ENCODE measurements at places on chromosomes 5 and 9.

DNA sequence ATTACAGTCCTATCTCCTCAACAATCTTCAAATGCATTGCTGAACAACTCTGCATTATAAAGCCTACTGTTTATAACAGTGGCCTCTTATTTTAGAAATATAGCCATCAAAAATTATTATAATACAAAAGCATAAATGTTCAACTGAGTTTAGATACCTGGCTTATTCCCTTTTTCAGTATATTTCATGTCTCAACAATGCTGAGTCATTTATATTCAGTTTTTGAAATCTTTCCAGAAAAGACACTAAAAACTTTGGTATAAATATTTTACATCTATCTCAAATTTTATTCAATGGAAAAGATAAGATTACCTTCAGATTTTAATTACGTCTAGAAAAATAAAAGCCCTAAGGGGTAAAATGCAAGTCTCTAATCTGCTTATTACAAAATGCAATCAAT lies 37.9 kb downstream of the LURAP1L start:
- DNase-seq = no peak

GRCh38 chr5:61758711-61759110 lies 426.7 kb downstream of the ZSWIM6 start:
- DNase-seq = no peak

DNA sequence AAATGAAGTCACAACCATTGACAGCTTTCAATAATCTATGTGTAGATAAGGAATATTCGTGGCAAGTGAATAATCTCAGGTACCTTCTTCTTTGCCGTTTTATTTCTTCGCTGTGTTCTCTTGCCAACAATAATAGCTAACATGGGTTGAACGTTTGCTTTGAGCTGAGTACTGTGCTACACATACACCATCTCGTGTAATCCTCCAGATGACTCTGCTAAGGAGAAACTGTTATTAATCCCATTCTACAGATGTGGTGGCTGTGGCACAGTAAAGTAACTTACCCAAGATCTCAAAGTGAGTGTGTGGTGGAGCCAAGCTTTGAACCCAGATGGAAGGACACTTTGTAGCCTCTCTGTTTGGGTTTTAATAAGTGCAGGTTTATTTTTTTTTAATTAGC lies 179.7 kb downstream of the C9orf152 start:
- no peak for DNase-seq

- no peak for DNase-seq
Observed at GRCh38 chr5:150429410-150429873, 16.7 kb upstream of the CD74 start.

DNA sequence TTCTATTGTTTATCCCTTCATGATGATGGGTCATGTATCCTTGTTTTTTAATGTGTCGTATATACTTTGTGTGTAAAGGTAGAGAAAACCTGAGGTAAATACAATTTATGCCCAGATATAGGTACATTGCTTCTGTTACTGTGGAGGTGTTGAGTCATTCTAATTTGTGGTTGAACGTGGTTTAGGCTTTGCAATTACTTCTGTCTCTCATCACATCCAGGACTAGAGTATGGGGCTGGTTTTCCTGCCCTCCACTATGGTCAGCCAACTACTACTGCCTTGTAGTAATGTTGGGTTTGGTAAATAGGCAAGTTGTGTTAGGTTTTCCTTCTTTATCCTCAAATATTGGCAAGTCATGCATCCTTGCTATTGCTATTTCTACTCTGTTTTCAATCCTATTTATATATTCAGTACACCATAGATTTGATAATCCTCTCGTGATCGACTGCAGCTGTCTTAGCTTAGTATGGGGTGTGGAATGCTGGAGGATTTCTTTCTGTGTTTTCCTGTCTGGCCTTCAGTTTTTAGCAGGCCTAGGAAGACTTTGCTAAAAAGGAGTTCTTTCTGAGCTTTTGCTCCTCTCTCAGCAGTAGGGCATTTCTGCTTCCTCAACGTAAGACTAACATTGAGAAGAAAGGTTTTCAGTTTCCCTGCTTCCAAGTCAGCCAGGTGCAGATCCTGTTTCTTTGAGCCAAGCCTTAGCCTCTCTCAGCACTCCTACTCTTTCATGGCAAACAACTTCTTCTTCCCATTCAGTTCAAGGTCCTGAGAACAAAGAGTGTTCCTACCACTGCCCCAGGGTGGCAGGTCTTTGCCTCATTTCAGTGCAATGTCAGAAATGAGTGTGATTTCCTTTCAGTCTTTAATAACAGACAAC lies 844.4 kb upstream of the CDH18 start:
- DNase-seq = no peak

- DNase-seq = no peak
Observed at GRCh38 chr5:75536694-75537360, 25.1 kb downstream of the POLK start.

DNA sequence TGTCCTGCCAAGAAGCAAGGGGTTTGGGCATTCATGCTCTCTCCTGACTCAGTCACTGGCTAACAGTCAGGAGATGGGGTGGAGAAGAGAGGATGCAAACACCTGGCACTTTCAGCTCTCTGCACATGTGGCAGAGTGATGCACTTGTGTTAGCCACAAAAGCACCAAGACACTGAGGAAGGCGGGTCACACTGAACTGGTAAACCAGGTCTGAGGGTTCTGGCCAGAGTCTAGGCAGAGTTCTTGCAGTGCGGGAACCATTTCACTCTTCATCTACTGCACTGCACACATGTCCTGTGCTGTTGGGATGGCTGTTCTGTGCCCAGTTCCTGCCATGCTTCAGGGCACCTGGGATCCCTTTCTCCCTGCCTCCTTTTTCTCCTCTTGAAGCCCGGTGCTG lies 157.1 kb upstream of the GDNF start:
- DNase-seq = no peak
